ENCODE measurements at places on chromosomes 7 and 10.

DNA sequence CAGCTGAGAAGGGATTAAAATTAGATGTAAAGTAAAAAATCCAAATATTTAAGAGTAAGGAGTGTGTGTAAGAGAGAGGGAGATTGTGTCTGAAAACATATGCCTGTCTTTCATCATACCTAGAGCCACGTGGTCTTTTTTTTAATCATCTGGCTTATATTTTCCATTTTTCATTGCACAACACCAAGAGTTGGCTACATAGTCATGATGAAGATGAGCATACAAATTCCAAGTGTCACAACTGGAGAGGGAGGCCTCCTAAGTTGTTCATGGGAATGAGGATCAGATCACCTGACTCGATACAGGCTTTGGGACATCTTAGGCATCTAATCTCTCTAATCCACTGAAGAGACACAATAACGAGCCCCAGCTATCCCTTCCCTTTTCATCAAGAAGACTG lies 47.2 kb upstream of the CCDC3 start:
- no peak for DNase-seq

- no peak for DNase-seq
These were observed 105.3 kb downstream of the NPTX2 start for GRCh38 chr7:98722402-98722801.

DNA sequence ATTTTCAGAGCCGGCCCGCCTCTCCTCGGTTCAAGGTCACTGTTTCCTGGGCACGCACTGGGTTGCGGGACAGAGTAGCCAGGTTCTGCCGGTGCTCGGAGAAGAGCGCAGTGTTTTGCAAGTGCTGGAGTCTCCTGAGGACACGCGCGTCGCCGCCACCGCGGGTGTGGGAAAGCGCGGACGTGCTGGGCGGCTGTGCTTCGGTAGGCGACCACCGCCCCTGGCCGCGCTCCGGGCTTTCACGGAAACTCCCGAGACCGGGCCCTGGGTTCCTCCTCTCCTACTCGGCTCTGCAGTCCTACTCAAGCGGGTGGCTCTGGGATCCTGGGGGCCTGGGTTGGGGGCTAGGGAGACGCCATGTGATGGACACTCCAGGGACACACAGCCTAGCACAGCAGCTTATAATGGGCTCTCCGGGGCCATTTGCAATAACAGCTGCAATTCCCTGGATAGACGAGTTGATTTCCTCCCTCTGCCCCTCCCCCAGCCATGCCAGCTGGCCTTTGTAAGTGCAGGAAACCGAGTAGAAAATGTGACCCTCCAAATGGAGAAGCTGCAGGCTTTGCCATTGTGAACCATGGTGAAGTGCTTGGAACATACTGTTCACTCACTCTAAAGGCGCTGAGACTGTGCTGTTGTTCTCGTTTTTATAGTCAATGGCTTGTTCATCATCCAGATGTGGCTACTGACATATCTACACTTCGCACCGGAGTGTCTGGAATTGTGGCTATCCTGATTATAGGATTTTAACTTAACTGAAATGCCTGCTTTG lies 2.1 kb downstream of the FRAT1 start:
- no peak for DNase-seq

DNA sequence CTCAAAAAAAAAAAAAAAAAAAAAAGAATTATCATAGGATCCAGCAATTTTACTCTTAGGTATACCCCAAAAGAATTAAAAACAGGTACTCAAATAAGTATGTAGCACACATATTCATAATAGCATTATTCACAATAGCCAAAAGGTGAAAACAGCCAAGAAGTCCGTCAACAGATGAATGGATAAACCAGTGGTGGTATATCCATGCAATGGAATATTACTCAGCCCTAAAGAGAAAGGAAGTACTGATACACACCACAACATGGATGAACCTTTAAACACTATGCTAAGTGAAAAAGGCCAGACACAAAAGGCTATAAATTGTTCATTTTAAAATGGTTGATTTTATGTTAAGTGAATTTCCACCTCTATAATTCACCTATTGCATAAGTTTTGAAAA lies 804.8 kb upstream of the AUTS2 start:
- DNase-seq, result no peak

DNA sequence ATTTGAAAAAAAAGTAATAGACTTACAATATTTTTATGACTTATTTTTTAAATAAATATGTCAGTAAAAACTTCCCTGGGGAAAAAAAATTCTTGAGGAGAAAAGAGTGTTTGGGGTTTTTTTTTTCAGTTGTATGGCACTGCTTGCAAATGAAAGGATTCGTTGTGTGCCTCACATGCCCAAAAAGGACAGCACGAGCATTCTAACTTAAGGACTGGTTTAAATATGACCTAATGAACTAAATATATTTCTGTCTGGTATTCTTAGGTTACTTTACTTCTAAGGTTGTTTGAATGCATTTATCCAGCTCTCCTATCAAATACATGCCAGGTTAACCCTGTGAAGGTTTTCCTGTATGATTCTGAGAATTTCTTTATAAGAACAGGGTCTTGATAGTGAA lies 988 bp upstream of the CD36 start:
- DNase-seq, result no peak

DNA sequence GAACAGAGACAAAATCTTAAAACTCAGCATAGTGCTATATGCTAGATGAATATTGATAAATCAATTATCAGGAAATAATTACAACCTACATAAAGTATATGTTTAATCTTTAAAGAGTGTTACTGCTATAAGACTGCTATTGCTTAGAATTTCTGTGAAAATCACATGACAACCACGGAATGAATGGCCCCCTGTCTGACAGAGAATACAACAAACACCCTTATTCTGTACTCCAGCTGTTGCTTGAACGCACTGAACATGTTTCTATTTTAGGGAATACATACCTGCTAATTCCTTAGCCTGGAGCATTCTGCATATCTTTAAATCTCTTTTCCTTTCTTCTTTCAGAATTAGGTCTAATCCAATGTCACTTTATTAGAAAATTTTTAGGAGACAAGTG lies 452.4 kb upstream of the PHF14 start:
- no peak for DNase-seq

DNA sequence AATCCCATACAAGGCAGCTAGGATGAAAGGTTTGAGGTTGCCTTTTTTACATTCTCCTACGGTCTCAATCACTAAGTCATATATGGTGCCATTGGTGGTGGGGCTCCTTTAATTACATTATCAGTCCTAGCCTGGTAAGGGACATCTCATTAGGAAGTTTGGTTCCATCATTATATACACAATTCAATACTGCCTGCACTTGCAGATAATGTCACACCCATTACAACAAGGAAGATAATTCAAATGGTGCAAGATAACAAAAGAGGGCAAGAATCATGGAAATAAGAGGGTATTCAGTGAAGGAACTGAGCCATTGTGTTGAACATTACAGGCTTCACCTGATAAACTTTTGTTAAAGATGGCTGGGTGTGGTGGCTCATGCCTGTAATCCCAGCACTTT lies 1.7 kb upstream of the TMEM248 start:
- DNase-seq, result no peak

DNA sequence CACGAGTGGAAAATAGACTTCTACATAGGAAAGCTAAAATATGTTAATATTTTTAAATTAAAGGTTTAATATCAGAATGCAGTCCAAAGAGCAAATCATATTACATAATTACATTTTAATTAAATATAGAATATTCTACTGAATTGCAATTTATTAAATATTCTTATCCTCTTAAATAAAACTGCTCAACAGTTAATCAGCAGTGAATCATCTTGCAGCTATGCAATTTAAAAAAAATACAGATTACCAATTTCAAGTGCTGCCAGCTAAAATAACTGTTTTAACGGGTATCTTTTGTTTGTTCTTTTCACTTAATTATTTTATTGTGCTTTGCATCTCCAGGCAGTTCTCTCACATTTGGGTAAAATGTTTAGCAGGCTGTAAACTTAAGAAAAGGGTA lies 82.2 kb downstream of the ZNRF2 start:
- DNase-seq, result no peak

DNA sequence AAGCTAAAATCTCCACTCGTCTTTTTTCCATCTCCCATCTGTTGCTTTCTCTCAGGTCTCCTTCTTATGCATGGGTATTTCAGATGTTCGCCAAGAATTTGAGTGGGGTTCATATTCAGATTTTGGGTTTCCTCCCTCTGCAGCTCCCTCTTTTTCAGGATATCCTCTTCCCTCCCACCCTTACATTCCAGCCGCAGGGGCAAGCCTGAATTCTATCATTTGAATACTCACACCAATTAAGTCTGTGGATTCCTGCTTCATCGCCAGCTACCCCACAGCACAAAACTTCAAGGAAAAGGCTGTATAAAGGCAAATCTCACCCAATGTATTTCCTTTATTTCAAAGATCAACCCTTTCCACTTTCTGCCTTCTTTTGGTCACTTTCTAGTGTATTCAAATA lies 41.6 kb upstream of the FOXI2 start:
- DNase-seq, result no peak

- no peak for DNase-seq
These were observed 260.4 kb downstream of the CDK14 start for GRCh38 chr7:90856351-90857070.

- DNase-seq, result no peak
These were observed 346.5 kb upstream of the CACNA2D1 start for GRCh38 chr7:82789883-82790609.

GRCh38 chr7:32258265-32258664 lies 188.1 kb upstream of the PDE1C start:
- no peak for DNase-seq

GRCh38 chr7:130364451-130364850 lies 15.8 kb upstream of the CPA1 start:
- DNase-seq, result no peak

DNA sequence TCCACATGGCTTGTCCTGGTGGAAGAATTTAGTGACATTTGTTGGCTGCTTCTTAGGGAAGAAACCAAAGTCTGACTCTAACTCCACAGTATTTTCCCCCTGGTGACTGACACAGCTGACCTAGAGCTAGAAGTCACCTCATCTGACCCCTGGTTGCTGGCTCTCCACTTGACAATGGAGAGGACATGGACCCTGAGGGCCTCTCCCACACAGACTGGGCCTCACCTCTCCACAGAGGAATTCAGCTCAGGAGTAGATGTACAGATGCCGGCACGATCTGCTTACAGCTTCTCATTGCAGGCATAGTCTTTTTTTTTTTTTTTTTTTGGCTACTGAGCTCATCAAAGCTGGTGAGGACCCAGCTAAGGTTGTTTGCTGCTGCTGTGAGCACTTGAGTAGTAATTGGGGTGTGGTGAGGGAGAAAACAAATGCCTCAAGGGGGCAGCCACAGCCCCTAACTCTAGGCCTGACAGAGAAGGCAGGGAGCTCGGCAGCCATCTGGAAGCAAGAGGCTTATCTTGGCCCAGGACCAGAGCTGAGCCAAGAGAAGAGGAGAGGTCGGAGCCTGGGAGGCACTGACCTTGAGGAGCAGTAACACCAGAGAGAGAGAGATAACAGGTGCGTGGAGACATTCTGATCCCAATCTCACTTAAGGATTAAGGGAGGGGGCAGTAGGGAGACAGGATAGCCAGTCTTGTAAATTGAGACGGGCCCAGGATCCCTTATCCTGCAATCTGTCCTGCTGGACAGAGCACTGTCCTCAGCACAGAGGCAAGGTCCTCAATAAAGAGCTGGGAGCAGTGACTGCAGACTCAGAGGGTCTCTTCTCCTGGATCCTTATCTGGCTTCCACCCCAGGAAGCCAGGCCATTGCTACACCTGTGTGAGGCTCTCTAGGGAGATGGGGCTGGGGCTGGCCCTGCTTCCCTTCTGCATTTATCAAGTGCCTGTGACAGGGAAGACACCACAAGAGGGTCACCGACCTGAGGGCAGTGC lies 9.4 kb downstream of the PRSS58 start:
- no peak for DNase-seq

- no peak for DNase-seq
These were observed 1.3 kb upstream of the ERCC6 start for GRCh38 chr10:49540056-49540797.

- no peak for DNase-seq
These were observed 94.4 kb upstream of the VIPR2 start for GRCh38 chr7:159239028-159239427.

- no peak for DNase-seq
These were observed 239.1 kb upstream of the NRP1 start for GRCh38 chr10:33573606-33574005.

- no peak for DNase-seq
These were observed 17.1 kb upstream of the STK17A start for GRCh38 chr7:43565786-43566185.

GRCh38 chr7:17466216-17466615 lies 167.8 kb downstream of the AHR start:
- no peak for DNase-seq

DNA sequence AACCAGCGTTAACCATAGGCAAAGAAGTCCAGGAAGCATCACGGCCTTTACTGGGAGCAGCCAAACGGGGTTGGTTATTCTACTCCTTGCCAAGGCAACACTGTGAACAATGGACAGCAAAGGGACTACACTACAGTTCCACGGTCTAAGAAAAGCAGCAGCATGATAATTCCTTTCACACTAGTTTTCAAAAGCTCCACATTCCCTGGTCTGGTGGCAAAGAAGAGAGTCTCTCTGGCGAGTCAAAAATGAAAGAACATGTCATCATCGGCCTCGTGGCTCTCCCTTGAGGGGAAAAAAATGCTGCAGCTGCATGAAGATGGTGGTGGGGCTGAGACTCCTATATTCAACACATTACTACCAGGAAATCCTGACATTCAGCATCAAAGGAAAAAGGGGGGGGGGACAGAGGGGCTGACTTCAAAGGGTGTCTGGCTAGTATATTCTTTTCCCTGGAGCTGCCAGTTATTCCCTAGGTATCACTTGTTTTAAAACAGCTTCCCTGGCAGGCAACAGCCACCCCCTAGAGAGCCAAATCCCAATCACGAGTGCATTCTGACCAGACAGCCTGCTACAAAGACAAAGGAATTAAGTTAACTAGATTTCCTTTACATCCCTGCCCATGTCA lies 49.1 kb downstream of the SLC37A3 start:
- no peak for DNase-seq

- no peak for DNase-seq
These were observed 120.6 kb downstream of the NEBL start for GRCh38 chr10:20776384-20777118.

DNA sequence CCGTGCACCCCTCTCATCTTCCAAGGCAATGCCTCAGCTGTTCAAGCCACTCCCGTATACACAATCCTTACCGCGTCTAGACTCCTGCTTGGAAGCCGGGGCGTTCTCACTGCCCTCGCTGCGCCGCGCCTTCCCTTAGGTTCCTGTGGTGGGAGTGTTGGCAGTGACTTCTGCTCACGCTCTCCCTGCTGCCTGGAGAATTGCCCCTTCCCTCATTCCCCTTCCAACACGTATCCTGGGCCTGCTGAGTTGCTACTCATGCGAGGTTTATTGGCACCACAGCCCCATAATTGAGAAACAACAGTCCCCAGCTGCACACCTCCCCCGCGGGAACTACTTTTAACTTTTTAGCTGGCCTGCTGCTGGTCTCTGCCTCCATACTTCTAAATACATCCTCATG lies 31.9 kb downstream of the RBM17 start:
- DNase-seq, result no peak

- no peak for DNase-seq
These were observed 135.7 kb downstream of the RSU1 start for GRCh38 chr10:16681521-16681920.

GRCh38 chr10:114645706-114646105 lies 12.4 kb downstream of the ABLIM1 start:
- no peak for DNase-seq

GRCh38 chr7:79159040-79159664 lies 294.3 kb downstream of the MAGI2 start:
- DNase-seq, result no peak

Measured in stimulated activated CD8-positive, alpha-beta memory T cell treated with anti-CD3 and anti-CD28 coated beads, Interleukin-7, amount 100 ng/mL, for 48 hours (primary cell).